ENCODE measurements at places on chromosomes 11 and 22.

DNA sequence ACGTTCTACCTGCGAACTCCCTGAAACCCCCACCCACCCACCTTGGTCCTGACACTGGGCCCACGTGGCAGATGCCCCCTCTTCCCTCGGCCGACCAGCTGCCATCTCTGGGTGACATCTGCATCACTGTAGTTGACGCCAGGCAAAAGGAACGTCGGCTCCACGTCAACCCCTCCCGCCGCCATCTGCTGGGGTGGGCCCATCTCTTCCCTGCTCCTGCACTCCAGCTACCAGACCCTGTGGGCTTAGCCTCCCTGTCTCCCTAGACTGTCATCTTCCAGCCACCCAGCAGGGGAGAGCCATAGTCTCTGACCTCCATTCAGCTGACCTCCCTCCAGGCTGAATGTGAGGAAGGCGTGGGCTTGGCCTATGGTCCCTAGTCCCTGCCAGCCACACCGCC lies 21.4 kb downstream of the CHID1 start:
- no peak for ATAC-seq

DNA sequence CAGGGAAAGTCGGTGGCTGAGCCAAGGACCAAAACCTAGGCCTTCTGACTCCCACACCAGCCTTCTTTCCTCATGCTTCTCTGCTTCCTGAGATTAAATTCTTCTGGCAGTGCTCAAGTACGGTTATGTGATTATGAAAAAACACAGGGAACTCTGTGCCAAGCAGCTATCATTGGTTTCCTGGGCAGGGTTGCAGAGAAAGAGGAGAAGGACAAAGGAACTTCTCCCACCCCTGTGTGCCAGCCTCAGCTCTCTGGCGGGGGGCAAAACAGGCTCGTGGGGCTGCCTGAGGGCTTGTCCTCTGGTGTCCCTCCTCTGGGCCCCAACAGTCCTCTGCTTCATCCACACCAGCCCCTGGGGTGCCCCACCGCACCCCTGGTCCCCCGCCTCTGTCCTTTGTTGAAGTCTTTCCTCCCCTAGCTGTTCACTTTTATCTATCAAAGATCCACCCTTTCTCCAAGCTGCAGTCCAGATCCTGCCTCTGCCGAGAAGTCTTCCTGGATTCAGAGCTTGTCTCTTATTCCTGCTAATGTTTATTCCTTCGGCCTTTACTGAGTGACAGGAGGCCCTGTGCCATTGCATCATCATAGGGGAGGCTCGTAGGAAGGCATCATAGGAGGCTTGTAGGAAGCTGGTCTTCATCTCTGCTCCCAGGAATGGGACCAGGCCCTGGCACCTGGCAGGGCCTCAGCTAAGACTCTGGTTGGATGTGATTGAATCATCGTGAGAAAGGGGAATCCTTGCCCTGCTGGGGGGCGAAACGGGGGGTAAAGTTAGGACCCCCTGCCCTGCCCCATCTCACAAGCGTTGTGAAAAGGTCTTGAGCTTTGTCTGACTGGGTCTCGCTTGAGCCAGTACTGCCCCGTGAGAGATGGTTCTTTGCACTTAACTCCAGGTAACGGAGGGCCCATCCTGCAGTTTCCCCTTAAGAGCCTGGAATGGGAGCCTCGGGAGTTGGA lies 11.5 kb upstream of the FTH1 start:
- no peak for ATAC-seq

- ATAC-seq: peak; percentile 54
Measured at GRCh38 chr11:2480874-2481220, 36.0 kb downstream of the KCNQ1 start.

DNA sequence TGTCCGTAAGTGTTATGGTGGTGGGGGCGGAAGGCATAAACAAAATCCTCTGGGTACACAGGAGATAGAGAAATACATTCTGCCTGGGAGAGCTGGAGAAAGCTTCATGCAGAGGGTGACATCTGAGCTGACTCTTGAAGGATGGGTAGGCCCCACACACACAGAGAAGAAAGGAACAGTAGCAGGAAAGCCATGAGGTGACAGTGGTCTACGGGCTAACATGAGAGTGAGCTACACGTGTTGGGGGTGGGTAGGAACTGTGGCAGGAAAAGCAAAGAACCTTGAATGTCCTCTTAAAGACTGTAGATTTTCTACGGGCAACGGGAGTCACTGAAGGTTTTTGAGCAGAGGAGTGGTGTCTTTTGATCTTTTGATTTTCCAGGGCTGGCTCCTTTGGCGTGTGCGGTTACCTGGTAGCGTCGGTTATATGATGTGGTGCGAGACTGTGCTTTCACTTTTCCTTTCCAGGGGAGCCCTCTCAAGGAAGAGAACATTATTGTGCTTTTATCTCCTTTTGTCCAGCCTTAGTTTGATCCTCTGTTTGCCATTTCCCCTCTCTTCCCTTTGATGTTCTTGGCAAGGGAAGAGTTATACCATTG lies 39.7 kb downstream of the ADAMTS8 start:
- ATAC-seq: peak; percentile 40

DNA sequence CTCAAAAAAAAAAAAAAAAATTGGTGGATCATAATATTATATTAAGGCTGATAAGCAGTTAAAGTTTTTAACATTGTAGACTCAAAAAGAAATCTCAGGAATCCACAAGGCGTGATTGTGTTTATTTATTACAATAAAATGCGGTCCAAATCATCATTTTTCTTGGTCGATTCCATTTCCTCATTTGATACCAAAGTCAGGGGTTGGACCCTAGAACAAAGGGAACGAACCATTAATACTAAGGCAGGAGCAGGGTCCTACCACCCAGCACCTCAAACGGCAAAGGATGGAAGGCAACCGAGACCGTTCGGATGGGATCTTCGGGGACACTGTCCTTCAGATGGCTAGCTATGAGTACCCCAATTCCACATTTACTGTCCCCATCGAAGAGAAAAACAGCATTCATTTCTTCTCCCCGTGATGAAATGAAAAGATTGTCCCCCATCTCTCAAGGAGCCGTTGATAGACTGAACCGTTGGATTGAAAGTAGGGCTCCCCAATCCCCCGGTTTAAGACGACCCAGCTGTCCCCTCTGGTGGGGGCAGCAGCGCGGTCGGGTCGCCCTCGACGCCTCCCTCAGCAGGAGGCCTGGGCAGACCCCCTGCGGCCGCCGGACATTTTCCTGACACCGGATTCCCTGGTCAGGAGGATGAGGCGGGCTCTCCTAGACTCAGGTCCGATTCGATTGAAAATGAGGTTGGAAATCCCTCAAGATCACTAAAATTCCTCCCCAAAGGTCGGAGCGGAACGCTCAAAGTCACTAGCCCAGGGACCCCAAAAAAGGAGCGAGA lies 607 bp downstream of the DMC1 start:
- peak; percentile 1 for ATAC-seq

DNA sequence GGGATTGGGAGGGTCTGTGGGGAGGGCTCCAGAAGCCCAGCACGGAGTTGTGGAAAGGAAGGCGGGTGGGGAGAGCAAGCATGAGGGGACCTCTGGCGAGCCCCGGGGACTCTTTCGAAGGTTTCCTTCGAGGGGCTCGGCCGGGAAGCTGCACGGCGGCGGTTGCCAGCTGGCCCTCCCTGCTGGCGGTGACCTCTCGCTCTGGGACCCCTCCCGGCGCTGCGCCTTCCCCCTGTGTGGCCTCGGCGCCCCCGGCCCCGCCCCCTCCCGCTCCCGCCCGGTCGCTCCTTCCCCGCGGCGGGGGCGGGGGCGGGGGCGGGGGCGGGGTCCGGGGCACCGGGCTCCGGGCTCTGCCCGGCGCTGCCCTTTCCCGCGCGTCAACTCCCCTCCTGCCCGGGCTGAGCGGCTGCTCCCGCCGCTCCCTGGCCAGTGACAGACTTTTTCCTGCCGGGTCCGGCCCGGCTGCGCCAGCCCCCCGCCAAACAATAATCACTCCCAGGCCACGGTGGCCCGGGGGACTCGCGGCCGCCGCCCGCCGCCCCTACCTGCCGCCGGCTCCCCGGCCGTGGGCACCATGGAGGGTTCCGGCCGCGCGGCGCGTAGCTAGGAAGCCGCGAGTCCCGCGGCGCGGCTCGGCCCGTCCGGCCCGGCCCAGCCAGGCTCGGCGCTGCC lies 941 bp downstream of the CLCF1 start:
- peak; percentile 29 for ATAC-seq

- ATAC-seq: no peak
Measured at GRCh38 chr11:86670911-86671310, 1.5 kb downstream of the ME3 start.

DNA sequence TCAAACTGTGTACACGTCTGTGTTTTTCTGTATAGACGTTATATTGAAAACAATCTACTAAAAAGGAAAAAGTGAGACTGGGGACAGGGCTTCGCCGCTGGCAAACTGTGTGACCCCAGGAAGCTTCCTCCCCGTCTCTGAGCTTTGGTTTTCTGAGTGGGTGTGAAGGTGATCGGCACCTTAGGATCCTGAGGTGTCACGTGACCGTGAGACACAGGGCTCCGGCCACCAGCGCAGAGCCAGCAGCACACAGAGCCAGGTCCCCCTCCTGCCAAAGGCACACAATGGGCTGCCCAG lies 32.0 kb downstream of the KIAA0930 start:
- no peak for ATAC-seq

DNA sequence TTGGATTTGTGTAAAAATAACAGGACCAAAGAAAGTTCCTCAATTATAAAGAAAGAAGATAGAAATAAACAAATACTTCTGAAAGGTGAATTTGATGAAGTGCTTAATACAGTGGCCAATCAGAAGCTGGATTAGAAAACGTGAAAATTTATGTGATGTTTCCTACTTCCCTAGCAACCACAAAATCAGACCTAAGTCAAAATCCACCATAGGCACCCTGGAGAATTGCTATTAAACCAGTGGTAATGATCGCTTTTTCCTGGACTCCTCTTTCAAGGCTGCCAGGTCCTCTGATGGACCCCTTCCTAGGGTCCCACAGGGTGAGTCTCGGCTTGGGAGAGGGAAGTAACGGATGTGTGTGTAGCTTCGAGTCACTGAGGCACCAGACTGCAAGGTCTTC lies 9.6 kb downstream of the WT1 start:
- no peak for ATAC-seq

DNA sequence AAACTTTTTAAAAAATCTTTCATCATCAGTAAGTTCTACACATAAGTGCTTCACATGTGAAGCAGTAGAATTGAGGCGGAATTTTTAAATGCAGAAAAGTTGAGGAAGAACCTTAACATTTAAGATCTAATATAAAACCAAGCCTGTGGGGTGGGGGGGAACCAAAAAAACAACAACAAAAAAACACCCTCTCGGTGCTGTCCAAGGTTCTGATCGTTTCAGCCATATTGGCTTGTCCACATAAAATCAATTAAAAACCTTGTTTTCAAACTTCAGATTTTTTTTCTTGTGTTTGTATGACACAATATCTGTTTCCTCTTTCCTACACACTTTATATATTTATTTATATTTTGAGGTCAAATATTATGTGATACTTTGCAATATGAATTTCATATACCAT lies 130.0 kb downstream of the WNT7B start:
- no peak for ATAC-seq

- no peak for ATAC-seq
Measured at GRCh38 chr11:76658231-76658630, 12.3 kb downstream of the LRRC32 start.

DNA sequence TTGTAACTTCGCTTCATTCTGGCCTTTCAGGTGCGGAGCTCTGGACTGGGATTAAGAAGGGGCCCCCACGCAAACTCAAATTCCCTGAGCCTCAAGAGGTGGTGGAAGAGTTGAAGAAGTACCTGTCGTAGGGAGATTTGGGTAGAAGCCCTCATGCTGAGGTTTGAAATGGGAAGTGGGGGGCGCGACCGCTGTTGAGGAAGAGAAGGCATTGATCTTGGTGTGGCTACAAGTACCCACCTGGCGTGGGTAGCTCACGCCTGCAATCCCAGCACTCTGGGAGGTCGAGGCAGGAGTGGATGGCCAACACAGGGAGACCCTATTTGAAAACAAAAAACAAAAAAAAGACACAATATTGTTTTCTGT lies 779 bp downstream of the SELENOH start:
- ATAC-seq: no peak

DNA sequence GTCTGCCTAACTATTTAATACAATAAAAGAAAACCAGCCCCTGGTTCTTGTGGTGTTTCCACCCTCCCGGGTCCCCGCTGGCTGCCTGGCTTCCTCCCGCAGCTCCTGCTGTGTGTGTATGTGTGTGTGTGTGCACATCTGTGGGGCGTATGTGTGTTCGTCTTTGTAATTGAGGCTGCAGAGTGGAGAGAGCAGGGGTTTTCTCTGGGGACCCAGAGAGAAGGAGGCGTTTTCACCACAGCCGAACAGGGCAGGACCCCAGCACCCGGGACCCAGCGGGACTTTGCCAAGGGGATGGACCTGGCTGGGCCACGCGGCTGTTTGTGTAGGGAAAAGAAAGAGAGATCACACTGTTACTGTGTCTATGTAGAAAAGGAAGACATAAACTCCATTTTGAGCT lies 42.7 kb downstream of the IGLL1 start:
- ATAC-seq: no peak

- no peak for ATAC-seq
Measured at GRCh38 chr11:36196411-36196998, 92.7 kb downstream of the COMMD9 start.

GRCh38 chr11:116078101-116078591 lies 573.9 kb upstream of the CADM1 start:
- no peak for ATAC-seq

GRCh38 chr11:76740772-76741171 lies 42.4 kb upstream of the TSKU start:
- no peak for ATAC-seq

GRCh38 chr11:93814966-93815633 lies 31.0 kb downstream of the MED17 start:
- ATAC-seq: no peak

GRCh38 chr11:125072961-125073590 lies 10.0 kb downstream of the SLC37A2 start:
- no peak for ATAC-seq

- ATAC-seq: no peak
Measured at GRCh38 chr22:39204216-39204615, 40.6 kb downstream of the PDGFB start.

DNA sequence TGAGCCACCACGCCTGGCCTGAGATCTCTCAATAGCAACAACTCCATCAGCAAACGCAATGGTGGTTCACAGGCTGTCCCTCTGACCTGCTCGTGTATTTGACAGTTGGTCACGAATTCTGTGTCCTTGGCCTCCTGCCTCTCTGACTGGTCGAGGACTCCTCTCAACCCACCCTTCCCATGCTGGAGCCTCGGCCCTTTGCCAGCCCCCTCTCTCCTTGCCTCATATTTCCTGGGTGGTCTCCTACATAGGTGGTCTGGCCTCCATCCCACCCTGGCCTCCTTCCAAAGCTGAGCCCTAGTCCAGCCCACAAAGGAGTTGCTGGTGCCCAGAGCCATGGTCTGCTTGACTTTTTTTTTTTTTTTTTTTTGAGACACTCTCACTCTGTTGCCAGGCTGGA lies 11.4 kb upstream of the A4GALT start:
- no peak for ATAC-seq

All from stimulated activated memory B cell treated with anti-CD40 and anti-IgM and Interleukin-4, amounts not matched to agents 10 μg/mL and 1 μg/mL and 100 μg/mL, for 72 hours (primary cell).